ENCODE measurements at places on chromosomes 3 and 15.

- peak; percentile 82 for DNase-seq
These were observed 56.9 kb upstream of the FLNB start for GRCh38 chr3:57951066-57951882.

DNA sequence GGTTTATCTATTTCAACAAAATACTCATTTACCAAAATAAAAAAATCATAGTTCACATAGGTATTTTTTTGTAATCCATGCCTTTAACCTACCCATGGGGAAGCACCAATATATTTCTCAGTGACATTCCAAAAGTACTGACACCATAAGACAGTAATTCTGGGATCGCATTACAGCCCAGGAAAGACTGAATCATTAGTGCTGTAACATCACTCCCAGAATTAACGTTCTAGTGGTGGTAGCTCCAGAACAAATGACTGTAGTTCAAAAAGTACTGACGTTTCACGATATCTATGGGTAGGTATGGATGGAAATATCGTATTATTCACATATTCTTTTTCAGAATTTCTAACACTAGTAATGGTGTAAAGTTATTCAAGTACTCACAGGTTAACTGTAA, 54.3 kb upstream of the NEK10 start:
- no peak for DNase-seq

- no peak for DNase-seq
These were observed 153.2 kb downstream of the WNT5A start for GRCh38 chr3:55333923-55334322.

DNA sequence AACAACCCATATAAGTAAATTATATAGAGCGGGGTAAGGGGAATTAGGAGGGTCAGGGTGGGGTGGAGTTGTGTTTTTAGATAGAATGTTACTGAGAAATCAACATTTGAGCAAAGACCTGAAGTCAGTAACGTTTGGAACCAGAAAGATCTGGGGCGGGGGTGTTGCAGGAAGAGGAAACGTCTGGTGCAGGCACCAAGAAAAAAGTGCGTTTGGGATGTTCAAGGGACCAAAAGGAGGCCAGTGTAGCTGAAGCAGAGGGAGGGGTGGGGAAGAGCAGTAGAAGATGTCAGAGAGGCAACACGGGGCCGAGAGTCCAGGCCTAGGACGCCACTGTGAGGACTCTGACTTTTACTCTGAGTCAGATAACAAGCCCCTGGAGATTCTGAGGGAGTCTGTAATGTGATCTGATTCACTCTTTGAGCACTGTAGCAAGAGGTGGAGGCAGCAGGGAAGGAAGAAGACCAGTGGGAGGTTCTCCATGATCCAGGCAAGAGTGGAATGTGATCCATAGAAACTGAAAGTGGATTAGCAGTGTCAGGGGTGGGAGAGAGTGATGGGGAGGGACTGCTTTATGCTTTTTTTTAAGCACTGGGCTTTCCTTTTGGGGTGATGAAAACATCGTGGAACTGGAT, 179.3 kb upstream of the CHRM5 start:
- DNase-seq, result no peak

DNA sequence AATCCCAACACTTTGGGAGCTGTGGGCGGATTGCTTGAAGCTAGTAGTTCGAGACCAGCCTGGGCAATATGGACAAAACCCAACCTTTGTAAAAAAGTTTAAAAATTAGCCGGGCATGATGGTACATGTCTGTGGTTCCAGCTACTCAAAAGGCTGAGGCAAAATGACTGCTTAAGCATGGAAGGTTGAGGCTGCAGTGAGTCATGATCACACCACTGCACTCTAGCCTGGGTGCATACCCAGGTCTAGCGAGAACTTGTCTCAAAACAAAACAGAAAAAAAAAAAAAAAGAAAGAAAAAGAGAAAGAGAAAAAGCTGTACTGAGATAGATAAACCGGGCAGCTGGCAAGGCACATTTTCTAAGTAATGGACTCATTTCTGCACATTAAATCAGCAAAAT, 10.6 kb downstream of the ARPP19 start:
- DNase-seq, result peak; percentile 73

DNA sequence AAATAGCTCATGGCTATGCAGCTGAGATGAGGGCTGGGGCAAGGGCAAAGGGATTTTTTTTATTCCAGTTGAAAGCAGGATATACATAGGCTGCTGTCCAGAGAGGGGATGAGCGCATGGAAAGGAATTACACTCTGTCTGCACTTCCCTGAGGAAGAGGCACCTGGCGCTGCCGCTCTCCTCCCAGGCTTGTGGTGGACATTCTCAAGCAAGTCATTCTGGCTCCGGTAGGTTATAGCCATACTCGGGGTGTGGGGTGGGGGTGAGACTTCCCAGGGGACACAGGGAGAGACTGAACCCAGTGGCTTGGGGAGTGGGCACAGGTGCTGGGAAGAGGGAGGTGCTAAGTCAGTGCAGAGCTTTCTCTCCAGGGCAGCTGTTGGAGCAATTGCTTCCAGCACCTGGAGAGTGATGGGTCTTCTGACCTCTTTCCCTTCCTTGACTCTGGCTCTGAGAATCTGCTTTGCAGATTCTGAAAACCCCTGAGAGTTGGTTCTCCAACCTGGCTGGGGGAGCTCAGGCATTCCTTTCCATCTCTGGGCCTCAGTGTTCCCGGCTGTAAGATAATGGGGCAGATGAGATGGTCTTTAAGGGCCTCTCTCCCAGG, 24.3 kb downstream of the CYP8B1 start:
- no peak for DNase-seq

- DNase-seq, result peak; percentile 49
These were observed 7.0 kb downstream of the BHLHE40 start for GRCh38 chr3:4986175-4986781.

DNA sequence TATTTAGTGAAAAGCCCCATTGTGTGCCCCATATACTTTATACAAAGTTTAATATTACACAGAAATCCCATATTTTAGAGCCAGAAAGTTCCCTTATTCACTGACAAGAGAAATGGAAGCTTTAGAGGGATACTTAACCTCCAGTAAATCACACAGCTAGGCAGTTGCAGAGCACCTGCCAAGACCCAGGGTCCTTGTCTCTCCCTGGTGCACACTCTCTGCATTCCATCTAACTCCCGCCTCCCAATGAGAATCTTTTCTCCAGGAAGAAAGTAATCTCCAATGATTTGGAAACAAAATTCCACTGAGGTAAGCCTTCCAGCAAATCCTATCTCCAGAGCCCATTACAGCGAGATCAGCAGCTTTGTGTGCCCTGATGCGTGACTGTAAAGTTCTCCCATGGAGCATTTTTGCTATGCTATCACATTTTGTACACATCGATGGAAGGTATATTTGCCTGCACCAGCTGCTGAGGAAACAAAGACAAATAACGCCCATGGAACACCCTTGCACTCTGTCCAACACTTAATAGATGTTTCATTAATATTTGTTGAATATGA, 41.4 kb downstream of the ULK4 start:
- no peak for DNase-seq

GRCh38 chr15:80526556-80527340, 122.6 kb downstream of the ARNT2 start:
- DNase-seq, result no peak

GRCh38 chr3:124714223-124714853, 15.9 kb upstream of the UMPS start:
- no peak for DNase-seq

DNA sequence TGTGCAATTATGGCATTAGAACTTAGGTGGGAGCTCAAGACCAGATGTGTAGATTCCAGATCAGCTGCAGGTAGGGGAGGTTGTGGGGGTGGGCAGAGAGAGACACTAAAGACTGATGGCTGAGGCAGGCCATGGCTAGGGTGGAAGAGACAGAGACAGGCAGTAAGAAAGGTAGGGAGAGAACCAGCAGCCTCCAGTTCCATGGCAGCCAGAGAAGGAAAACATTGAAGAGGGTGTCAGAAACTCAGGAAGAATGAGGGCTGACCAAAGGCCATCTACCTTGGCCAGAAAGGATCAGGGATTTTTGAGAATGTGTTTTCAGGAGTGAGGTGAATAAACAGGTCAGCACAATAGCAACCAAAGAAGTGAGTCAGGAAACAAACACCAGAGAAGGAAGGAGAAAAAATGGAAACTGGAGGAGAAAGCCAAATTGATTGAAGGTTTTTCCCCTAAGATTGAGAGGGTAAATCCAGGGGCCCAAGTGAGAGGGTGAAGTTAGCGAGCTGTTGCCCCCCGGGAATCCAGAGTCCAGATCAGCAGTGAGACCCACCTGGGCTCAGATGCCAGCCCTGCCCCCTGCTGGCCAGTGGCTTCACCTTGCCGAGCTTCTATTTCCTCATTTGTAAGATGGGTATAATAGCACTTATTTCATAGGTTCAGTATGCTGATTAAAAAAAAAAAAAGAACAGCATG, 41.0 kb downstream of the ABHD2 start:
- no peak for DNase-seq

- peak; percentile 28 for DNase-seq
These were observed 56.6 kb upstream of the ADPGK start for GRCh38 chr15:72840114-72840513.

- DNase-seq, result peak; percentile 83
These were observed 213.8 kb downstream of the RPLP1 start for GRCh38 chr15:69666441-69666882.

- no peak for DNase-seq
These were observed 17.4 kb upstream of the ATP2B2 start for GRCh38 chr3:10522646-10523303.

GRCh38 chr3:11602886-11603527, 40.7 kb downstream of the VGLL4 start:
- no peak for DNase-seq

GRCh38 chr3:108357042-108357441, 60.7 kb downstream of the HHLA2 start:
- no peak for DNase-seq

DNA sequence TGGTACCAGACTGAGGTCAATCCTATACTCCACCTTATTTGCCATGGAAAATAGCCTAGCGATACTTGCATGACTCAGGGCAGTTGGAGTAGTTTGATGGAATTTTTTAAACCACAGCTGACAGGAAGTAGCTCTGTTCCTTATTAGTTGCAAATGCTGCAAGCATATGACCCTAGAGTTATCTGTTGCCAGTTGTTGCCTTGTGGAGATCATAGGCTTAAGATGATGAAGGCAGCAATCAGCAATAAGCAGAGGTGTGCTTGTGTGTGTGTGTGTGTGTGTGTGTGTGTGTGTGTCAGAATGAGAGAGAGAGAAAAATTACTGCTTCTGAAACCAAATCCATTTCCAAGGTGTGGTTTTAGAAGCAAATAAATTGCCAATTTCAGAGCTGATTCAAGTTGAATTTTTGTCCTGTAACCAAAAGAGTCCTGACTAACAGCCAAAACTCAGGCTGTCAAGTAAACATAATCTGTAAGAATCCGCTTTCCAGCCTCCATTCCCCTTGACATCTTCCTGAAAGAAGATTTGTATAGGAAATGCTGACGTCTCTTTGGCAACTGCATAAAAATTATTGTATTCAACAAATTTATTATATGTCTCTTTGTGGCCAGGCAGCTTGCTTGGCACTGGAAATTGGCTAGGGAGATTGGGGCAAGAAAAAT, 141.2 kb downstream of the SERPINI1 start:
- peak; percentile 78 for DNase-seq

GRCh38 chr3:180062771-180063170, 26.0 kb upstream of the PEX5L start:
- DNase-seq, result no peak

DNA sequence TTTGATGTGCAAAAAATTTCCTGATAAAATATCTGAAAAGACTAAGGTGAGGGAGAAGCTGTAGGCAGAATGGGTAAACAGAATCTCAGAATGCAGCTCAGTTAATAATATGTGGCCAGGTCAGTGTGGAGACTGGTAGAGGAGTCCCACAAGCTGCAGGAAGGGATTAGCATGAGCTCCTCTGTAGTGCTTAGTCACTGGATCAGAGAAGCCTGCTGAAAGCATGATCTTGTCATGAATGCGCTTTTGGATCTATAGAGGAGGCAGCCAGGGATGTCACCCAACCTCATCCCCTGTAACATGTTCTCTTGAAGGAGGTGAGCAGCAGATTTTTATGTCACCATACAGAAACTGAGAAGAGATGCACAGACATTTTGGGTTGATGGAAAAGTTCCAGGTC, 1035.3 kb upstream of the GBE1 start:
- no peak for DNase-seq

DNA sequence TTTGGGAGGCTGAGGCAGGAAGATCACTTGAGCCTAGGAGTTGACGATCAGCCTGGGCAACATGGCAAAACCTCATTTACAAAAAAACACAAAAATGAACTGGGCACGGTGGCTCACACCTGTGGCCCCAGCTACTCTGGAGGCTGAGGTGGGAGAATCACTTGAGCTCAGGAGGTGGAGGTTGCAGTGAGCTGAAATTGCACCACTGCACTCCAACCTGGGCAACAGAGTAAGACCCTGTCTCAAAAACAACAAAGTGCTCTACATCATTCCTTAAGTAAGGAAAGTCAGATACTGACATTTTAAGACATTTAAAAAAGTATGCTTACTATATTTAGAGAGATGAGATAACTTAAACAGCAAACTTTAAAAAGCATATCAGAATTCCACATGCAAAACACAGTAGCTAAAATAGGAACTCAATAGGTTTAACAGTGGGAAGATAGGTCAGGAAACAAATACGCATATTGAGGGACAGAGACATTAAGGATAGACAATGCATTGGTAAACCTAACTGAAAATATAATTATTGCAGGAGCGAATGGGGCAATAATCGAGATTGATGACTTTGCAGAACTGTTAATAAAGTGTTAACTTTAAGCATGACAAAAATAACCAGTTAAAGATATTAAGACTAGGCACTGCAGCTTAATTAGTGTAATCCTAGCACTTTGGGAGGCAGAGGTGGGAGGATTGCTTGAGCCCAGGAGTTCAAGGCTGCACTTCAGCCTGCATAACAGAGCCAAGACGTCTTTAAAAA, 32.1 kb downstream of the MORF4L1 start:
- no peak for DNase-seq

DNA sequence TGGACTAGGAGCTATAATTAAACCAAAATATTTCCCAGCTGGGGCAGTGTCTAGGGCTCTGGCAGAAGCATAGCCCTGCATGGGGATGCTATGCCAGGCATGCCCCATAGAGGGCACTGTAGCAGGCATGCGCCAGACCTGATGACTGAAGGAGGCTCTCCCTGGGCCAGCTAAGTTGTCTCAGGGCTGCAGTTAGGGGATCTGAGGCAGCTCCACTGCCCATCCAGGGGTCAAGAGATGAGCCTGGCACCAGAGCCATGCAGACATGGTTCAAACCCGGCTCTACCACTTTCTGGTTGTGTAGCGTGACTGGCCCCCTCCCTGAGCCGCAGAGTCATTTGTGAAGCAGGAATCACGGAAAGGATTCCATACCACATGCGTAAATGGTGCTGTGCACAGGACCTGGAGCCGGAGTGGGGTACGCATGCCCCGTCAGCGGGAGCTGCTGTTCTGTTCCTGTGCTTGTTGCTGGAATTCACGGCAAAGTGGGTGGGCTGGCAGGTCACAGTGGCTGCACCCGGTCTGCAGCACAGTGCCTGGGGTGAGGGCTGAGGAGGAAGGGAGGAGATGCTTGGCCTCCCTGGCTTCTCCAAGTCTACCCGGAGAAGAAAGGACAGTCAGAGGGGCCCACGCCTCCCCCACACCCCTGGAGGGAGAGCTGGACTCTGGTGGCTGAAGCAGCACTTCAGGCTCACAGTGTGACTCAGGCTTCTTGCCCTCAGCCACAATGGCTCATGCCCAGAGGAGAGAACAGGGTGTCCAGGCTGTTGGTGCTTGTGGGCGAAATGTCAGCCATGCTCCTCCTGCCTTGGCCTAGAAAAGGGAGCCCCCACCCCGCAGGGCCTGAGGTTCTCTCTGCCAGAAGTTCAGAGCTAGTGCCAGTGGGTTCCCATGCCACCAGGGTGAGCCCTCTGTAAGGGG, 43.1 kb downstream of the DNASE1L3 start:
- DNase-seq, result peak; percentile 65

All from inflammatory macrophage (primary cell).